ENCODE measurements at places on chromosomes 7 and 10.

DNA sequence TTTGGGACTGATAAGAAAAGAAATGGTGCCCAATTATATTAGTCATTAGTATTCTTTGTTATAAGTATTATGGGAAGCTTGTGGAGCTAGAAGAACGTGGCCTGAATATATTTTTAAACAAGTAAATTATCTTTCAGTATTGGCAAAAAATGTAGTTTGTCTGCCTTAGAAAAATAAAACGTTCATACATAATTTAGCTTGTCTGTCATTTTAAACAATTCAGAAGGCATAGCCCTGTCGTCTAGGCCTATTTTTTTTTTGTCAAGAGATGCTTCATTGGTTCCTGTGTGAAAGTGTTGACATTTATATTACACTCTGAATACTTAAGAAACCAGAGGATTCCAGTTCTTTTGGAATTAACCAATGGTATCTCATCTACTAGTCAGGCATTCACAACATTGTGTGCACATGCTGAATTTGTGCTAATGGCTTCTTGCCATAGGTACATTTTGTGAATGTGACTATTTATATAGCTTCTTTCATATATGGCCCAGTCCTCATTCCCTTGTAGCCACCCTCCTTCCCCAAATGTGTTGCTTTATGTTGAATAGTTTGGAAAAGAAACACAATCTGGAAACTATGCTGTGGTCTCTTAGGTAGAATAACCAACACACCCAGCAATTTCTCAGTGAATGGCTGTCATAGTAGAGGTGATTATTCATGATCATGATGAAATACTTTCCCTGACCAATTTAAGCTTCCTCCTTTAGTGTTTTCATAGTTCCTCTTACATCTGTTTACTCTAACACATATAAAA, 435.8 kb downstream of the EXOC4 start:
- DNase-seq = no peak

DNA sequence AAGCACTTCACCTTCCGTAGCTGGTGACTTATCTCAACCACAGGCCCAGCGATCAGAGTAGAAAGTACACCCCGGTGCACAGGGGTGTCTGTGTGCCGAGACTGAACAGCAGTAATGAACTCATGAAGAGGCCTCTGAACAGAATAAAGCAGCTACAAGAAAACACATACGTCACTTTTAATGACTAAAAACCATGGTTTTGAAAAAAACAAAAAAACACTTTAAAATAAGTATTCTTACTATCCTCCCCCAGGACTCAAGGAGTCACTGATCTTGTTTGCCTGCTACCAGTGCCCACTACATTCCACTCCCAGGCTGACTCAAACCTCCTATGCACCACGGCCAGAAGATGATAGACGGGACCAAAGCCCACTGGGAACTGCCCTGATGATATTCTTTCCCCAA, 53.8 kb downstream of the NCAPG2 start:
- DNase-seq = peak; percentile 15

DNA sequence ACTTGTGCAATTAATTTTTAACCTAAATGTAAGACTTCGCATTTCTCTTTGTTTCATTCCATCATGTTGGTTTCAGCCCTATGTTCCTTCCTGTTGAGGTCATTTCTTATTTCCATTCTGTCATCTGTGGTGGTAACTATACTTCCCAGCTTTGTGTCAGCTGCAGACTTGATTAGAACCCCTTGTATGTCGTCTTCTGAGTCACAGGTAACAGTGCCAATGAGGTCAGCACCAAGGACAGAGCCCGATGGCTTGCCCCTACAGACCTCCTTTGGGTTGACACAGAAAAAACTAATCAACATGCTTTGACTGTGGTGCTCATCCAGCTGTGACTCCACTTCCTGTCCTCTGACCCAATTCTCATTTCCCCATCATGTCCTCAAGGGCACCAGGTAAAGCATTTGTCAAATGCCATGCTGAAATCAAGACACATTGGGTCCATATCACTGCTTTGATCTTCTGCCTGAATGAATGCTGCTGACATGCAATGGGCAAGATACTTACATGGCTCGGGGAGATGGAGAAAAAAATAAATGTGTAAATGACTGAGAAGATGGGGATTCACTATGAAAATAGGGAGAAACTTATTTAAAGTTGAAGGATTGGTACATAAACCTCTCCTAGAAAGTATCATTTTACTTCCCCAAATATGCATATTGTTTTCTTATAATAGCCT, 25.6 kb upstream of the CRTAC1 start:
- no peak for DNase-seq

GRCh38 chr10:2244471-2244870, 507.1 kb upstream of the ADARB2 start:
- no peak for DNase-seq

- no peak for DNase-seq
These were observed 111.7 kb downstream of the PDGFA start for GRCh38 chr7:407721-408539.

DNA sequence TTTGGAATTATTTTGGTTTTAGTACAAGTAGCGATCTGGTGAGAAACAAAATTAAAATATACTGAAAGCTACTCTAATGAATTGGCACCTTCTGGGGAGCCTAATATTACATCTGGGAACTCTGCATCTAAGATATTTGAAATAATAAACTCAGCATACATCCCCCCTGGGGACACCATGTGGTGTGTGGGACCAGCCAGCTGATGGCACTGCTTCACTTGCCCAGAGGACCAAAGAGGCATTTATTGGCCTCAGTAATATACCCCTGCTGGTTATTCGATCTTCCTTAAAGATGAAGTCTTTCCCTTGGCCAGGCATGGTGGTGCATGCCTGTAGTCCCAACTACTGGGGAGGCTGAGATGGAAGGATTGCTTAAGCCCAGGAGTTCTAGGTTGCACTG, 195.1 kb upstream of the AUTS2 start:
- DNase-seq = no peak

DNA sequence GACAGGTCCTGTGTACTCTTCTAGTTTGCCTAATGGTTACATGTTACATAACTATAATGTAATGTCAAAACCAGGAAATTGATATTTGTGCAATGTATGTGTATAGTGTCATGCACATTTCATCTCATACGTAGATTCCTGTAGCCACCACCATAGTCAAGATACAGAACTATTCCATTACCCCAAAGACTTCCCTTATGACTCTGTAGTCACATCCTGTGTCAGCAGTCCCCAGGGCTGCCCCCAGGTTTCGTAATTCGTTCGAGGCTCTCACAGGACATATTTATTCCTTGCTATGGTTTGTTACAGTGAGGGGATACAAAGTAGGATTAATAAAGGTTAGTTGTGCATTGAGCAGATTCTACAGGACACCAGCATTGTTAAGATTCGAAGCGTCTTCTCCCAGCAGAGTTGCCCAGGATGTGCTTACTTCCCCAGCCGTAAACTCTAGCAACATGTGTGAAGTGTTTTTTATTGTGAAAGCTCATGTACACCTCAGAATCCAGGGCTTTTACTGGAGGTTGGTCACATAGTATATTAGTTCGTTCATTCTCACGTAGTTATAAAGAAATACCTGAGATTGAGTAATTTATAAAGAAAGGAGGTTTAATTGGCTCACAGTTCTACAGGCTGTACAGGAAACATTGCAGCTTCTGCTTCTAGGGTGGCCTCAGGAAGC, 18.6 kb downstream of the RABGEF1 start:
- no peak for DNase-seq

- no peak for DNase-seq
These were observed 54.5 kb downstream of the COA1 start for GRCh38 chr7:43674559-43675436.

- no peak for DNase-seq
These were observed 41.6 kb downstream of the ANXA8 start for GRCh38 chr10:47442351-47442750.

DNA sequence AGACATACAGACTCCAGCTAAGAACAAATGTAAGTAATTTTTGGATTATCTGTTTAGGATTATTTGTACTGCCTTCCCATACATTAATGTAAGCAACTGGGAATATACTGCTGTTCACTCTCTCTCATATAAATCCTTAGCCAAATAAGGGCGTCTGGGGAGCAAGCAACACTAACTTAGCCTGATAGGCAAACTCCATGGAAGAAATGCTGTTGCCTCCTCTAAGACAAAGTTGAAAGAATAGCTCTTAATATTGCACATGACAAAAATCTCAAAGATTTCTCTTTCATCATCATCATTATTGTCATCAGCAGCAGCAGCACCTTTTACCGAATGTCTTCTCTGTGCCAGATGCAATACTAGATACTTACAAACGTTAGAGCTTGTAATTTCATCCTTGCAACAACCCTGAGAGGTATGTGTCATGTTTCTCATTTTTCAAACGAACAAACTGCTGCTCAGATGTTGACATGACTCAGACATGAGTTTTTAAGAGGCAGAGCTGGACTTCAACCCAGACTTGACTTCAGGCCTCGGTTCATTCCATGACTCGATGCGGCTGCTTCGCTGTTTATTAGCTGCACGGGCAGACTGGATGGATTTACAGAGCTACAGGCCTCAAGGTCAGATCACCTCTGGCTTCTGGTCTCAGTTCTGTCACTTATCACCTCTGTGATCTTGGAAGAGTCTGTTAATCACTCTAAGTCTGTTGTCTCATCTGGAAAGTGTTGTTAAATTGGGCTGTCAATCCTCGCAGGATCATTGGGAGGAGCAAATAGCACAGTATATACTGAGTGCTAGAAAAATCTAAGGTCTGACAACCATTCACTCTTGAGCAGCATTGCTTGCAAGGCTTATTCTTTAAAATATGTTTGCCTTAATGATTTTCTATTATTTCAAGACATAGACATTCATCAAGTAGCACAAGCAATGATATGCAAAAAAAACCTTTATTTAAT, 126.3 kb upstream of the CELF2 start:
- DNase-seq = no peak

- DNase-seq = no peak
These were observed 60.2 kb downstream of the THNSL1 start for GRCh38 chr10:25076506-25077177.

DNA sequence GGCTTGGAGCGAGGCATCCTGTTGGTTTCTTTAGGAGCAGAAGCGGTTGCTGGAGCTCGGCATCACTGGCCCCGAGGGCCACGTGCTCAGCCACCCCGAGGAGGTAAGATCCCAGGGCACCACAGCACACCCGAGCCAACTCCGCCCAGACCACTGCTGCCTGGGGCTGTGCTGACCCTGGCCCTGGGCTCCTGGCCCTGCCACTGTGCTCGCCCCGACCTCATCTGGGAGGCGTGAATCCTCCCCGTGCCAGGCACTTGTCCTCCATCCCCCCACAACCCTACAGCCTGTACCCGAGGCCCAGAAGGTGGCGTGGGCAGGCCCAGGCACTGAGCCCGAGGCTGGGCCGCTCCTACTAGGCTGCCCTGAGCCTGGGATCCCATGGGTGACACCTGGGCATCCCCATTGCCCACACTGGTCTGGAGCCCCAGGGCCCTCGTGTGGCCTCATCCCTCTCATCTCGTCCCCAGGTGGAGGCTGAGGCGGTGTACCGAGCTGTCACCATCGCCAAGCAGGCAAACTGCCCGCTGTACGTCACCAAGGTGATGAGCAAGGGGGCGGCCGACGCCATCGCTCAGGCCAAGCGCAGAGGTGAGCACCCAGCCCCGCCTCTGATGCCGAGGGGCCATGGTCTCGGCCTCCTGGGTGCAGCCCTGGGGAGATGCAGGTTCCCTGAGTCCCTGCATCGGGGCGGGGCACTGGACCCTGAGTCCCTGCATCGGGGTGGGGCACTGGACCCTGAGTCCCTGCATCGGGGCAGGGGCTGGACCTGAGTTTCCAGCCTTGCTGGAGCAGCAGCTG, 11.8 kb downstream of the DPYSL4 start:
- DNase-seq = no peak
